ENCODE measurements at places on chromosomes 16 and 17.

GRCh38 chr17:59754552-59754951, 47.1 kb downstream of the VMP1 start:
- DNase-seq = no peak

DNA sequence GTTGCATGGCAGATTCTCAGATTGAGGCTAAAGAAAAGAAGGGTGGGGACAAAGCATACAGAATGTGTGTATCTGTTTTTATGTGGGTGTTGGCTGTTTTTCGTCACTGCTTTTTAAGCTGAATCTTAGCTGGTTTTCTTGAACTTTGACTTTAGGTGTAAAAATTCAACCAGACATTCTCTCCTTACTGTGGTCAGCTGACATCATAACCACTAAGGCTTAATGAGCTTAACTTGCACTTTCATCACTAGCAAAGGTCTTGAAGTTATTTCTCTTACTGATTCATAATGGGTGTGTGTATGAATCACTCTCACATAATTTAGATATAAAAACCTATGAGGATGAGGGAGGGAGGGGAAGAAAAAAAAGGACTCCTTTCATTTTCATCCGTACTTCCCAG, 4.0 kb upstream of the CDC6 start:
- no peak for DNase-seq

GRCh38 chr16:1036166-1036565, 36.4 kb upstream of the SSTR5 start:
- DNase-seq = no peak

DNA sequence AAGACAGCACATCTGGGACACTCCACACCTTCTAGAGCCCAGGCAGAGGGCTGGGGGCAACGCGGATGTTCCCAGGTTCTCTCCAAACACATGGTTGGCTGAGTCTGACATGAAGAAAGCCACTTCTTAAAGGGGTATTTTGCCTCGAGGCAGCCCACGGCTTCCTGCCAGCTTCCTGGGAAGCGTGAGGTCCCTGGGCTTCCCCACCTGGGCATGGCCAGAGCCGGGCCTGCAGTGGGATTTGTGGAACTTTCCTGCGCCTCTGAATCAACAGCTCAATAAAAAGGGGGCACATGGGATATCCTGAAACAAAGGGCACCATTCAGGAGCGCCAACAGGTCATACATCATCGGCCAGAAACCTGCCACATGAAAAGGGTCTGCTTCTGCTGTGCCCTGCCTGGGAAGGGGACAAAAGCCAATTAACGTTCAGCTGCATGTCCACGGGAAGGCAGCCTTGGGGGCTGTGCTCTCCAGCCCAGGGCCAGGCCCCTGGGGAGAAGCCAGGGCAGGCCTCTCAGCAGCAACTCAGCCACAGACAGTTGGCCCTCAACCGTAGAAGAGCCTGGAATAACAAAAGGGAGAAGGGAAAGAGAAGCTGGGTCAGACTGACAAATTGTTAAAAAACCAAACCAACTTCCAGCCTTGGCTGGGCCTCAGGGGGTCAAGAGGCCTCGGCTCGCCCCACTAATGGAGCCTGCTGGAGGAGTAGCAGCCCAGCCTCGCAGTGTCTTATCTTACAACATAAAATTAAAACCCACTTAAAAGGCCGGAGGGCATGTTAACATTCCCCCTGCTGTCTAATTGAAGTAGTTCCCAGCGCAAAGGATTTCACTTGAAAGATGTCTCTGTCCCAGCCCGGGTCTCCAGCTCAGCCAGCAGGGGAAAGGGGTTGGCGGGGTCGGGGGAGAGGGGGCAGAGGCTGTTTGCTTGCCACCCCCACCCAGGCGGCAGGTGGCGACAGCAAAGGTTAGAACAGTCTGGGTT, 34.2 kb downstream of the TBX4 start:
- no peak for DNase-seq

DNA sequence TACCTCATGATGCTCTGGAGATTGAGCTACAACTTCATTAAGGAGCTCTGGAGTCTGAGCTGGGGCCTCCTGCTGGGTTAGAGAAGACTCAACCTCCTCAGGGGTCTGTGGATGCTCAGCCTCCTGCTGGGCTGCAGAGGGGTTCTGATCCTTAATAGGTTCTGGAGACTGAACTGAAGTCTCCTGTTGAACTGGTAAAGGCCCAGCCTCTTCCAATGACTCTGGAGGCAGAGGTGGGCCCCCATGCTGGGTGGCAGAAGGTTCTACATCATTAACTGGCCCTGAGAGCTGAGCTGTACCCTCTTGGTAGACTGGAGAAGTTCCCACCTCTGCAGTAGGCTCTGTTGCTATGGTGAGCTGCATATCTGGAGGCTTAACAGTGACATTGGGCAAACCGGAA, 48.1 kb upstream of the TMEM97 start:
- no peak for DNase-seq

DNA sequence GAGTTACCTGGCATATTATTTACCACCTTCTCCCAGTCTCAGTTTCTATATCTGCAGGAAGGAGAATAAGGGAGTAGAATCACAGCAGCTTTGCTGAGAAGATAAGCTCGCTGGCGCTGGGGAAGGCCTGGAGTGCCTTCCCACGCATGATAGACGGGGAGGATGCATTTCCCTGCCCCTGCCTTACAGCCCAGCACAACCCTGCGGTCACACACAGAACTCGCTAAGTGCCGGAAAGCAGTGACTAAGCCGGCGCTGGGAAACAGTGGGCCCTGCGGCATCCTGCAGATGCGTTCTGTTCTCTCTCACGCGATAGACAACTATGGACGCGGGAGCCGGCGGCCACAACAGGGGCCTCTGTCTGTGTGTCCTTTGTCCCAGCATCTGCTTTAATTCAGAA, 4.8 kb downstream of the CA5A start:
- DNase-seq = no peak

DNA sequence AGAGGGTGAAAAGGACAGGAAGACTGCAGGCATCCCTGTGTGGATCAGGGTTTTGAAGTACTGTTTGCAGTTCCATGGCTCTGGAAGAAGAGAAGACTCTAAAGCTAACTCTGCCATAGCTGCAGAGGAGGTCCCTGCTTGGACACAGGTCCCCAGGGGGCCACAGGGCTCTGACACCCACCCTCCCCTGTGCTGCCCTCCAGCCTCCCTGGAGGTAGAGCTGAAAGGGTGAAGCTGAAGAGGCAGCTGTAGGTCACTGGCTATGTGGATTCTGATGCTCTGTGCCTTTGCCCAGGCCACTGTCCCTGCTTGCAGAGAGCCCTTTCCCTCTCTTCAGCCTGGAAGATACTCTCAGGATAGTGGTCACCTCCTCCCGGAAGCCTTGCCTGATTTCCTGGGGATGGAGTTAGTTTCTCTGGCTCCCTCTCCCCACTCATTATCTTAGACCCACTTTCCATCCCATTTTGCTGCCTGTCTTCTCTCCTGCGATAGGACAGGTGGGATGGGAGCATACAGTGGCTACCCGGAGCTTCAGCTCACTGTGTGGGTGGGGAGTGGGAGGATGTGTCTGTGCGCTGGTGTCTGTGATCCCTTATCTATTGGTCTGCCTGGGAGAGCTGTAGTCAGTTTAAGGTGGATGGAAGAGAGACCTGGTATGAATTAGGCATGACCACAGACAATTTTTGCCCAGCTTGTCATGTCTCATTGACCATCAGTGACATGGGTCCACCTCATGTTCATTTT, 89.8 kb upstream of the TMEM97 start:
- DNase-seq = no peak

- DNase-seq = no peak
Observed at GRCh38 chr17:33210285-33210684, 82.8 kb downstream of the ASIC2 start.

GRCh38 chr16:59274141-59274540, 540.0 kb upstream of the GOT2 start:
- DNase-seq = no peak

GRCh38 chr17:38958756-38959155, 8.4 kb downstream of the FBXO47 start:
- no peak for DNase-seq

DNA sequence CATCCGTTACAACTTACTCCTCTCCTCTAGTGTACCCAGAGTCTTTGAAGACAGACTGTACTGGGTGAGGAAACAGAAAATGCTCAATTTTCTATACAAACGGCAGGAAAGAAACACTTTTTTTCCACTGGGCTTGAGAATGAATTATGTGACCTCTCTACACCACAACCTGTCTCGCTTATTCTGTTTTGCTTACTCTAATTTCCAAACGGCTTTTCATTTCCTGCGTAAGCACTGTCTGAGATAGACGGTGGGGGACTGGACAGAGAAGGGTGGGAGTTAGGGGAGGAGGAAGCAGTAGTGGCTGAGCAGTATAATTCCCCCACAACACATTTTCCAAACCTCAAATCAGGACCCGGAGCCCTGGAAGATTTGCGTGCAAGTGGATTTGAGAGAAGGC, 191.4 kb upstream of the SDK2 start:
- no peak for DNase-seq

Measured in right forelimb (tissue), 1 donor.